ENCODE measurements at places on chromosomes 4 and X.

DNA sequence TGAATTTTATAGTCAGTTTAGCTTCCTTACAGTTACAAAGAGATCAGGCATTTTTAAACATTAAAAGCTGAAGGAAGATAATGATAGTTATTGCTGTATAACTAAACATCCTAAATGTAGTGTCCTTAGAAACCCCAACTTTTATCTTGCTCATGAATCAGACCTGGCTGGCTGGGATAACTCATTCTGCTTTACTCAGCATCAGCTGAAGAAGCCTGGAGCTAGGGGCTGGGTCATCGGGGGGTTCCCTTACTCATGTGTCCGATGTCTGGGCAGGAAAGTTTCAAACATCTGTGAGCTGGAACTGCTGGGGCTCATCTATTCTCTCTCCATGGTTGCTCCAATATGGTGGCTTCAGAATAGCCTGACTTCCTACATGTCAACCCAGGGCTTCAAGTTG is 113.9 kb downstream of the MTNR1A start:
- no peak for DNase-seq

GRCh38 chrX:19865567-19866363 is 21.6 kb downstream of the SH3KBP1 start:
- DNase-seq = no peak

GRCh38 chr4:53688186-53688790 is 97.0 kb upstream of the LNX1 start:
- no peak for DNase-seq

GRCh38 chr4:140162596-140162995 is 8.6 kb upstream of the MAML3 start:
- DNase-seq = no peak

Data from stimulated activated CD8-positive, alpha-beta memory T cell treated with anti-CD3 and anti-CD28 coated beads, Interleukin-2, amount 100 ng/mL, for 1 hour (primary cell).